CD4-positive, alpha-beta T cell treated with Interleukin-17A for 1 hour (primary cell): ENCODE measurements at places on chromosomes 1 and 21.

DNA sequence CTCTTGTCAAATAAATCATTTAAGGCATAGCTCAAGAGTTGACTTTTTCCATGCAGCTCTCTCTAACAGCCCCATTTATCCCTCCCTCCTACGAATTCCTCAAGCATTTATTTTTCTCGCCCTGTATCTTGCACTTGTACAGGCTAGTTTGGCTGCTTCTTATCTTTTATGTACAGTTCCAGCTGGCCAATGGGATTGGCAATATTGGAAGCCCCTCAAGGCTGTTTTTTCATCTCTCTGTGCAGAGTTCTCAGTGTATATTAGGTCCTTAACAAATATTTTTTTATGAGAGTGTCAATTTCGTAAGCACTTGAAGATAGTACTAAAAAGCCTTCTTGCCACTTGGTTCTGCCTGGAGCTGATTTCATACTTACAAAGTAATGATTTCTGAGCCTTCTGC, 356.0 kb downstream of the ST6GALNAC3 start:
- no peak for DNase-seq

- DNase-seq, result no peak
These were observed 37.0 kb upstream of the ATP6V1G3 start for GRCh38 chr1:198577444-198577843.

DNA sequence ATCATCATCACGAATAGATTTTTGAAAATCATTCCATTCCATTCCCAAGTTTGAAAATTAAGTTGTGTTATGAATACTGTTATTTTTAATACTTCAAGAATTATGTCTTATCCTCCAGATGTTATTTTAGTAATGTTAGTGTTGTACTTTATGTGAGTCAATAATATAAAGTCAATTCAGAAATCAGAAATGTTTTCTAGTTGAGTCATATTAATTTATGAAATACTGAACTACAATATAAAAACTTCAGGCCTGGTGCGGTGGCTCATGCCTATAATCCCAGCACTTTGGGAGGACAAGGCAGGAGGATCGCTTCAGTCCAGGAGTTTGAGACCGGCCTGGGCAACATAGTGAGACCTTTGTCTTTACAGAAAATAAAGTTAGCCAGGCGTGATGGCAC, 38.4 kb upstream of the GPR25 start:
- DNase-seq, result no peak

DNA sequence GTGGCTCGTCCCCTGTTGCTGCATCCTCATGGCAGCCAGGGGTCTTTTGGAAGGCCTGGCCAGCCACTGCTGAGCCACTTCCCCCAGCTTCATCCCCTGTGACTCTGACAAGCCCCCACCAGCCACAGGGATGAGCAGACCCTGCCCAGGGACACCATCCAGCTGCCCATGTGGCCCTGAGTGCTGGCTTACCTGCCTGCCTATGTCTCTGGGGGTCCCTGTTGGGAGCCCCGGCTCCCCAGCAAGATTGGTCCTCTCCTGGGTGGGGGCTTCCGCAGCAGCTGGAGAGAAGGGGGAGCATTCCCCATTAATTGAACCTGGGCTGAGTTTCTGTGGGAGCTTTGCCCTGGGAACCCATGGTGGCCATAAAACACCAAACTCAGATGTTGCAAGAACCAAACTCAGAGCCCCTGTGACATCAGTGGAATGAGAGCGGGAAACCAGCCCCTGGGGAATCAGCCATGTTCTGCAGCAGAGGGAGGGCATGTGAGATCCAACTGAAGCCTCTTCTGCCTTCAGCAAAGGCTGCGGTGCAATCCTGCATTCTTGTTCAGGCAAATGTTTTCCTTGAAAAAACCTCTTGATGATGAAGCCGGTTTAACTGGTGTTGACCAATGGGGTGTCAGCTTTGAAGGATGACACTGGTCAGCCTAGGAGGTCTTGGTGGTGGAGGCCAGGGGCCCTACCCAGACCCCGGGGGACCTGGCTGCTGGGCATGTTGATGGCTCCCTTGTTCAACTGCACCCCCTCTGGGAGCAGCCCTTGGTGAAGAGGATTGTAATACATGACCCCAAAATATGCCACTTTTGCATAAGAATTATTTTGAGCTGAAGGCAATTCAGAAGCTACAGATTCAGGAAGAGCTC, 28.3 kb upstream of the COL18A1 start:
- no peak for DNase-seq

- no peak for DNase-seq
These were observed 231.3 kb upstream of the IRF2BP2 start for GRCh38 chr1:234841281-234841680.
